Pulmonary artery endothelial cell (primary cell): ENCODE measurements at places on chromosomes 1 and 21. TPM values are rescaled to one million over a fixed set of nuclear protein-coding genes. Genes with fewer than 3 reads are reported as not detected.

KRTAP19-1 gene
- not detected in 2 replicates for total RNA-seq

GRCh38 chr1:7287013-7287412 is 484.1 kb upstream of the VAMP3 start:
- no peak for DNase-seq

DNA sequence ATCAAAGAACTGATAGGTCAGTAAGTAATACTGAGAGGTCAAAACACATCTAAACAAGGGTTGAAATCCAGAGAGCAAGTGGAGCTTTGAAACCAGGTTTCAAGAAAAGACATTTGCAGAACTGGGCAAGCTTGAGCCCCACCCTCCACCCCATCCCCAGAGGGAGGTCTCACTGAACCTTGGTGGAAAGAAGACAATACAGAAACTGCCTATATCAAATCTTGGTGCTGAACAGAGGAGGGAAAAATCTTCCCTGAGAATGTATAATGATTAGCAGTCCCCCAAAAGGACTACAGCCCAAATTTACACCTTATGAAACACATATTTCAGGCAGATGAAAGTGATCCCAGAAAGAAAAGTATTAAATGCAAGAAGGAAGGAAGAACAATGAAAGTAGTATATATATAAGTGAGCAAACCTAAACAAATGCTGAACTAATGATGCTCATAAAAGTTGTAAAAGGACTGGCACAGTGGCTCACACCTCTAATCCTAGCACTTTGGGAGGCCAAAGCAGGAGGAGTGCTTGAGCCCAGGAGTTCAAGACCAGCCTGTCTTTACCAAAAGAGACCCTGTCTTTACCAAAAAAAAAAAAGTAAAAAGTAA is 12.4 kb downstream of the ZBTB17 start:
- DNase-seq = no peak

CFHR4 gene
- not detected in 2 replicates for total RNA-seq

PIAS3 gene
- 7.6 and 9.8 TPM in 2 replicates for total RNA-seq

DNA sequence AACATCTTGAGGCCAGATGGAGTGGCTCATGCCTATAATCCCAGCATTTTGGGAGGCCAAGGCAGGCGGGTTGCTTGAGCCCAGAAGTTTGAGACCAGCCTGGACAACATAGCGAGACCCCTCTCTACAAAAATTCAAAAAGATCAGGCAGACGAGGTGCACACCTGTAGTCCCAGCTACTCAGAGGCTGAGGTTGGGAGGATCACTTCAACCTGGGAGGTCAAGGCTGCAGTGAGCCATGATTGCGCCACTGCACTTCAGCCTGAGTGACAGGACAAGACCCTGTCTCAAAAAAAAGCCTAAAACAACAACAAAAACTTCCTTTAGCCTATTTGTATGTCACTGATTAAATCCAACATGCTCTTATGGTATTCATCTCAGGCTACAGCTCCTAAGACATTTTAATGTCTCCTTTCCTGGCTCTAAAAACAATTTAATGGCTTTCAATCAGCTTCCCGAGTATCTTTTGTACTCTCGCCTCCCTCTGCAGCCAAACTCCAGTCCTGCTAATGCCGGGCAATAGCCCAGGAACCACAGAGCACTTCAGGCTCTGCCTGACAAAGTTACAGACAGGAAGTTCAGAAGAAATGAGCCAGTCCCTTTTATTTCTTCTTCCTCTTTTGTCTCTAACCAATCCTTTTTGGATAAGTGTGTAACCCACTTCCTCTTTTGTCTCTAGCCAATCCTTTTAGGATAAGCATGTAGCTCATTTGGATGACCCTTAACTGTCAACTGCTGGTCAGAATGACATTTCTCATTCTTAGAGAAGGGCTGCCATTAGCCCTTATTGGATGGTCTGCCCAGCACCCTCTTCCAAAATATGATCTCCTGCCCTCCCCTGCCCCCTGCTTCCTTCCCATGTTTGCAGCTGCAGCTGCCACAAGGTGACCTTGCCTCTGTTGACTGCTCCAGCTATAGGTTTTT is 6.6 kb upstream of the DOP1B start:
- DNase-seq = no peak

GRCh38 chr1:205792481-205792881 is 17.2 kb upstream of the RAB29 start:
- DNase-seq = no peak

GRCh38 chr1:31811605-31812004 is 4.2 kb downstream of the SPOCD1 start:
- DNase-seq = no peak

DNA sequence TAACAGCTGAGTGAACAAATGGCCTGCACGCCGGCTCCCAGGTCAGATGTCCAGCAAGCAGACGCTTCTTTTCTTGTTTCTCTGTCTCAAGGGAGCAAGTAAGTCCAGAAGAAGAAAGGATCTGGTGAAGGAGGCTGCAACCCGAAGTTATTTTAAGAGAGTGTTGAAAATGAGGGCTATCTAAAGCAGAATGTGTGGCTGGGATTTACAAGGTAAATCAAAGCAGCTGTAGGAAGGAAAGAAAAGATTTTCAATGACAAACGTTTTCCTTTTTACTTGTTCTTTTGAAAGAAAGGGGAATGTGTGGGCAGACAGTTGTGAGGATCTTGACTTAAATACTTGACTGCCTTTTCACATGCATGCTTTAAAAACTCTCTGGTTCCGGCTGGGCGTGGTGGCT is 311.5 kb downstream of the KIF26B start:
- DNase-seq = no peak

DNA sequence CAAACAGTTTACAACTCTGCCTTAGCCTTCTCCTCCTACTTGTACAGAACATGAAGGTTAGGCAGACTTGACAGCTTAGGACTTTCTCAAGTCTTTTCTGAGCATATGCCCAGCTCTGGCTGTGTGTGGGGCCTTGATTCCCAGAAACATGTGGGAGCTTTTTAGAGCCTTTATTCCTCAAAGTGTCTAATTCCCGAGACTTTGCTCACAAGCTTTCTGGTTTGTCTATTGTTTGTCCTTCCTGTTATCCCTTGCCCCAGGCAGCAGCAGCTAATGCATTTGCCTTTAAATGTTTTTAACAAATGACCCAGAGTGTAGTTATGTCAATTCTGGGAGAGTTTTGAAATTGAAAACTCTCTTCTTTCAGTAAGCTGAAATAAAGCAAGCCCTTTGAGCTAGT is 29.2 kb downstream of the ST7L start:
- DNase-seq = no peak

GRCh38 chr1:229012823-229013222 is 258.1 kb upstream of the RAB4A start:
- no peak for DNase-seq
